Mucosa of gallbladder (tissue), 1 donor: ENCODE measurements at places on chromosomes 16 and 17. TPM values are rescaled to one million over a fixed set of nuclear protein-coding genes. Genes with fewer than 3 reads are reported as not detected.

Gene ZMYND15
- total RNA-seq: 5.3 TPM

GRCh38 chr17:68820476-68820824 lies 134.7 kb downstream of the ABCA8 start:
- DNase-seq: no peak

DNA sequence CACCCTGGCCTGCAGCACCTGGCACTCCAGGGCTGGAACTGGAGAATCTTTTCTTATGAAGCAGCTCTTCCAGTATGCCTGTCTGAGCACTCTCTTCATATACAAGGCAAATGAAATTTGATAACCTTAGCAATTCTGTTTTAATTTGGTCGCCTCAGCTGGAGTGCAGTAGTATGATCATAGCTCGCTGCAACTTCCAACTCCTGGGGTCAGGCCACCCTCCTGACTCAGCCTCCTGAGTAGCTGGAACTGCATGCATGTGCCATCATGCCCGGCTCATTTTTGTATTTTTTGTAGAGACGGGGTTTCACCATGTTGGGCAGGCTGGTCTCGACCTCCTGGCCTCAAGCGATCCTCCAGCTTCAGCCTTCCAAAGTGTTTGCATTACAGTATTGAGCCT lies 140.8 kb upstream of the CHMP6 start:
- no peak for DNase-seq

Gene CCDC154
- total RNA-seq: 3.6 TPM

- DNase-seq: no peak
Measured at GRCh38 chr17:73205459-73205961, 12.7 kb downstream of the COG1 start.

Gene CCL18
- 0.66 TPM for total RNA-seq

DNA sequence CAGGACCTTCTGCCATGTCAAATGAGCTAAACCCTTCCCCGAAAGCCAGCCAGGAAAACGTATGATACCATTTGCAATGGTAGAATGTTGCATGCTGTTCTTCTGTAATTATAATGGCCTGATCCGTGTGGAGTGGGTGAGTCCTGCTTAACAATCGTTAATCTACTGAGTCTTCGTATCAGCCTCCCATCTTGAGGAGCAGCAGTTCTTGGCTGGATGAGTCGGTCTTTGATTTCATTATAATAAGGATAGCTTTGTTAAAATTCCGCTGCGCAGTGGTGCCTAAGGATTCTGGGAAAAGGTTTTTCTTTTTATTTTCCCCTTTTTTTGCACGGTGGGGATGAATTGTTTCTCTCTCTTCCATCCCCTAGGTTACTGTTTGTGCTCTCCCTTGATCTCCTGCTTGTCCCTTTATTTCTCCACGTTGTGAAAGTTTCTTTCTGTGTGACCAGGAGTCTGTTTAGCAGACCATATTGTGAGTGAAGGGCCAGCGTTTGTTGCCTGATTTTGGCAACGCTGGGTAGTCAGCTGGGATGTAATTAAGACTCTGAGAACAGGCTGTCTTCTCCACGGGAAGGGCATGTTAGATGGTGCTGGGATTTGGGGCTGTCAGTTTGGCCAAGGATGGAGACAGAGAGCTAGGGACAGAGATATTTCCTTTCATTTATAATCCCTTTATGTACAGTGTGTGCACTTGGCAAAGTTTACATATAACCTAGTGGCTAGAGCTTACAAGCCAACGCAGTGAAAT lies 263.0 kb downstream of the FTO start:
- DNase-seq: no peak

DNA sequence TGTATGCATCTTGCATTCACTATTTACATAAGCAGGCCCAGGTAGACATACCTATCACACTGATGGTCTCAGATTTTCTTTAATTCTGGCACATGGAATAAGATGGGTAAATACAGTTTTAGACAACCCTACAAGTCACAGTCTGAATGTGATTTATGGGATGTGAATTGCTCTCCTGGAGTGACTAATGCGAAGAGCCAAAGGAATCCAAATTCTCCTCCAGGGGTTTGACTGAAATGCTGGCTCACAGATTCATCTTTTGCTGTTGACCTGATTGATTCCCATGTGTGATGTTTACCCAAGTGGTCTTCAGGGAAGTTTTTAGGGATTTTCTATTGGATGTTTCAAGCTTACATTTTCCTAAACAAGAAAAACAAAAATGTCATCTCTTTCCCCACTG lies 277.9 kb upstream of the MON1B start:
- no peak for DNase-seq

Gene CES3
- total RNA-seq: 5.2 TPM

DNA sequence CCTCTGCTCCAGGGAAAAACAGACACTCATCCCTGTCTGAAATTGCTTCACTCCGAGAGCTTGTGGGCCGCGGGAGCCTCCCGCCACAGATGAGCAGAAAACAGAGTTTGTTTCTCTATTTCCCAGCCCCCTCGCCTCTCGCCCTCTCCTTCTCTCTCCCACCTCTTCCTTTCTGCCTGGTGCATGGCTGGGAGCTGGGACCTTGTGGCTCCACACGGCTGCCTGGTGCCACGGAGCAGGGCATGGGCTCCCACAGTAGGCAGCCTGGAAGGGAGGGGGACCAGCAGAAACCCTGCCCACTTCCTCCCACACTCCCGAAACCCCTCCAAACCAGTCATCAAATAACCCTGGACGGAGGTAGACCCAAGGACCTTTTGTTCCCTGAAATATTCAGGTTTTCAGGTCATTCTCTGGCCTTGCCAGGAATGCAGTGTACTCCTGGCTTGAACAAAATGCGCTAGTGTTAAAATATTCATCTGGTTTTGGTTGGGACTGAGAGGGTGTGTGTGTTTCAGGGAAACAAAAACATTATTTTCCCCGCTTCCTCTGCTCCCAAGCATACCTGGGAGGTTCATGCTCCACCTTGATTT lies 204.9 kb downstream of the C16orf78 start:
- DNase-seq: no peak

DNA sequence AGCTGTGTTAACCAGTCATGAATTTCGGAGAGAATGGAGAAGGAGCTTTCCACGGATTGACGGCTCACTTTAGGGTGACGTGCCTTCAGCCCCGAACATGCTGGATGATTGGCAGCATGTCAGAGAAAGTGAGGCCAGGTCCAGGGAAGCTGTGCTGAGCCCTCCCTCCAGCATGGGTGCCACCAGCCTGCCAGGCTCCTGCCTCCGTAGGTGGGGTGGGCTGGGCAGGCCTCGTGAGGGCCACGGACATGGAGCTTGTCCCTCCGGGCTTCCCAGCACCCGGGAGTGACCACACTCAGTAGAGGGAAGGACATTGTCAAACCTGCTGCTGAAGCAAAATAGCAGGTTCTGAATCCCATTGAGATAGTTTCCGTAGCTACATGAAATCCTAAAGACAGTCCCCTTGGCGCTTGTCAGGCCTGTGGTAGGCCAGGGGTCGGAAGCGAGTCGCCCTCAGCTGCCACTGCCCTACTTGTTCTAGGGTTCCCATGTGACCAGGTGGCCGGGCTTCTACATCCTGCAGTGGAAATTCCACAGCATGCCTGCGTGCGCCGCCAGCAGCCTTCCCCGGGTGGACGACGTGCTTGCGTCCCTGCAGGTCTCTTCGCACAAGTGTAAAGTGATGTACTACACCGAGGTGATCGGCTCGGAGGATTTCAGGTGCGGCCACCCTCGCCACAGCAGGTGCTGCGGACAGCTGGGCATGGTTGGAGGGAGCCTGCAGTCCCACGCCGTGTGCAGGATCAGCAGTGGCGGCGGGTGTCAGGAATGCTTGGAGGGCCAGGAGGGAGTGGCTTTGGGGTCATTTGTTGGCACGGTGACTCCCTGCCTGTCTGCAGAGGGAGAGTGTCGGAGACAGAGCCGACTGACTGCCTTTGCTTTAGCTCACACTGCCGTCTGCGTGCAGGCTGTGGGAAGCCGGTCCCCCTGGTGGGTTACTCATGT lies 72.3 kb downstream of the SEC14L1 start:
- DNase-seq: no peak

DNA sequence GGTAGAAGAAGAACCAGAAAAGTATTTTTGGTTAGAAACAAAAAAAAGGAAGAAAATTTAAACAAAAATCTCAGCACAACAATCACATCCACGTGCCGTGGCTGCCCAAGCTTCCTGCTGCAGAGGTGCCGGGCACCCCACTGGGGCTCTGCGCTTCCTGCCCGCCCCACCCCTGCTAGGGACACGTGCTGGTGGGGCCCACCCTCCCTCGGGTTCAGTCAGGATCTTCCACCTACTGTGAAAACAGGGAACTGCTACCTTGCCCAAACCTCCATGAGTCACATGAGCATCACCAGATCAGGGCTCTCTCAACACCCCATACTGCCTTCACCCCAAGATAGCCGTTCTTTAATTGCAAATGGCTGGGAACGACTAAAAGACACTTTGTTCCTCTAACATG lies 24.4 kb upstream of the CYTH1 start:
- no peak for DNase-seq

Gene CD300LB
- total RNA-seq: 0.49 TPM

Gene KLHL10
- total RNA-seq: 0.29 TPM

Gene CIITA
- total RNA-seq: 26.9 TPM

DNA sequence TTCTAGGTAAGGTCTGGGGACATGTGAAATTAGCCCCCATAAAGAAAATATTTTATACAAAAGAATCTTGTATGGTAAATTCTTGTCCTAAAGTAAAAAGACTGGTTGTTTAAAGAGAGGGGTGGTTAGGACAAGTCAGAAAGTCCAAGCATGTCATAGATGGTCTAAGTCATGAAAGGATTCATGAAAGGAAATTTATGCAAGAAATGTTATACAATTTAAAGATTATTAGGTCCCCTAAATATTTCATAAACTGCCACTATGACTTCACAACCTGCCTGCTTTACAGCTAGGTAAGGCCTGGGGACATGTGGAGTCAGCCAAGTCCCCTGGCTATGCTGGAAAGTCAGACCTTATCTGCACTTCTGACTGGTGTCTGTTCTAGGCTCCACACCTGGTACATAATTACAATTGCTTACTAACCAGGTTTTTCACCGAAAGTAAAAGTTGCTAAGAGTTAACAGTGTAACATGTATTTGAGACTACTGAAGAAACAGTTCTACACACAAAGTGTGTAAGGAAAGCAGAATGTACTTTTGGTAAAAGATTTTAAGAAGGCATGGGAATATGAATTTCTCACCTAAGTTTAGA lies 17.0 kb downstream of the N4BP1 start:
- DNase-seq: no peak

DNA sequence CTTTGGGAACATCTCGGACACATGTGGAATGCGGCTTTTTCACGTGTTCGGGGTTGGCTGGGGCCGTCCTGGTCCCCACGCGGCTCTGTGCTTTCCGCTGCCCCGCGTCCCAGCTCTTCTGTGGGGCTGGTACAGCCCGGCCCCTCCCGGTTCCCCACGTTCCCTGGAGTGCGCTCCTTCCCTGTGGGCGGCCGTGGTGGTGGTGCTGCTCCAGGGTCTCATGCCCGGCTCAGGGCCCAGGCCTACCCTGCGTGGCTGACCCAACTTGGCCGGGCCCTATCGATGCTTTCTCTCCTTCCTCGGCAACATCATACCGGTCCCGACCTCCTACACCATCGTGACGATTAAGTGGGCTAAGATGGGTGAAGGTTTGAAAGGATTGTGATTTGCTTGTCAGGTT lies 3.3 kb downstream of the TELO2 start:
- no peak for DNase-seq

DNA sequence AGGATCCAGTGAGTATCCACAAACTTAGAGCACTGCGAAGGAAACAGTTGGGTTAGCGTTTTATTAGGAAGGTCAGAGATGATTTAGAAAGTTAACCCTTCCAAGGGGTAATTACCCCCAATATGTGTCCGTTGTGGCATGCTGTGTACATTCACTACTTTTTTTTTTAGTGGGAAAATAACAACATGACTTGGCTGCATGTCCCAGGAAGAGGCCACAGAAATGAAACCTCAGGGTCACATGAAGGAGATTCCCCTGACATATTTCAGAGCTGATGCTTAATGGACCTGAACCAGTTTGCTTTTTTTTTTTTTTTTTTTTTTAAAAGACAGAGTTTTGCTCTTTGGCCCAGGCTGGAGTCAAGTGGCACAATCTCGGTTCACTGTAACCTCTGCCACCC lies 167.5 kb downstream of the PRKCA start:
- DNase-seq: no peak

DNA sequence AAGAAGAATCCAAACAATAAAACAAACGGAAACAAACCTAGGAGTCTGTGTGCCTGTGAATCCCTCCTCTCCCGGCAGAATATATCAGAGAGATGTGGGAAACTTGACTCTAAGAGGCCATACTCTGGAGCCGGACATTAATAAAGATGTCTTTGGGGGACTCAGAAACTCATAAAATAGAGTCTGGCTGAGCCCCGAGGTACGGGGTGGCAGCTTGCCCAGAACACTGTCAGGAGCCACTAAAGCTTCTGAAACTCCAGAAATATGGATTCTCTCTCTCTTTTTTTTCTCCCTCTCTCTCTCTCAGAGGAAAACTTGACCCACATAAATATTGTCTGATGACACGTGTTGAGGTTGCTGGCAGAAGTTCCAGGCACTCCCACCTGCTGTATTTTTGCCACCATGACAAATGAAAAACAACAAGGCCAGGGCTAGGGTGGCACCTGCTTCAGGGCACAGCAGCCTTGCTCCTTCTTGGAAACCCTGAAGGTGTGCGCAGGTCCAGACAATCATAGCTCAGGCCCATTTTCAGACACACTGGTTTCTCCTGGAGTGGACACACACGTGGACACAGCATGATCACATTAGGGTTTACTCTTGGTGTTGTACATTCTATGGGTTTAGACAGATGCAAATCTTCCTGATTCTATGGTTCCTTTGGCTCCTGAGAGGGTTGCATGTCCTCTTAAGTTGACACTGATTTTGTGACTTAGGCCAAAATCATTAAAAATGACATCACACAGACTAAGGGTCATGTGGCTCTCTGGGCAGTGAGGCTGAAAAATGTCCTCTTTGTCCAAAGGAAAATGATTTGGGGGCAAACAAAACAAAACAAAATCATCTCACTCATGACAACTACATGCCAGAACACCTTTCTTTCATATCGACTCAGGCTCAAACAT lies 282.6 kb upstream of the IRX3 start:
- DNase-seq: no peak

DNA sequence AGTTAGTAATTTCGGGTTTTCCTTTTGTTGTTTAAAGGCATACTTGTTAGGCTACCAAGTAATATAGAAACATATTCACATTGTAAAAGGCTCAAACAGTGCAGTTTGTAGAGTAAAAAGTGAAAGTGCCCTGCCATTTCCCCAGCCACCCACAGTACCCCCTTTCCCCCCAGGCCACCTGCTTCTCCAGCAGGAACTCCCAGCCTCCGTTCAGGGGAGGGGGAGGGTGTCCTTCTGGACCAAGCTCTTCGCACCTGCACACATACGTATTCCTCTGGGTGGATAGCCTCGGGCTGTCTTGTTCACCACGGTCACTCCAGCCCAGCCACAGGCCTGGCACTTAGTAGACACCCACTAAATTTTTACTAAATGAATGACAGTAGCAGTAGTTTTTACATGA lies 144.5 kb downstream of the CLEC16A start:
- DNase-seq: no peak

- no peak for DNase-seq
Measured at GRCh38 chr17:37479025-37479424, 10.7 kb upstream of the DUSP14 start.
